Parietal lobe (tissue), 2 donors: ENCODE measurements at places on chromosomes 2 and 18. TPM values are rescaled to one million over a fixed set of nuclear protein-coding genes. Genes with fewer than 3 reads are reported as not detected.

Gene QPCT
- total RNA-seq: 10.3 TPM

Gene DNER
- total RNA-seq: 93.3 TPM

Gene ZEB2
- total RNA-seq: 925 TPM

Gene SMYD5
- total RNA-seq: 32.9 TPM

Gene CCDC138
- total RNA-seq: 41.3 TPM

Gene KIAA2012
- 1.9 TPM for total RNA-seq

Gene SFT2D3
- total RNA-seq: 8.8 TPM

Gene HS1BP3
- total RNA-seq: 17.5 TPM

Gene ALPG
- not detected for total RNA-seq

Gene ANTXR1
- 31.9 TPM for total RNA-seq

Gene ARID5A
- 2.2 TPM for total RNA-seq

Gene EMX1
- total RNA-seq: 27.9 TPM
